C1 segment of cervical spinal cord (tissue), 14 donors: ENCODE measurements at places on chromosomes 3 and 15.

GRCh38 chr3:113660896-113661295 lies 35.5 kb downstream of the USF3 start:
- DNase-seq, result no peak

DNA sequence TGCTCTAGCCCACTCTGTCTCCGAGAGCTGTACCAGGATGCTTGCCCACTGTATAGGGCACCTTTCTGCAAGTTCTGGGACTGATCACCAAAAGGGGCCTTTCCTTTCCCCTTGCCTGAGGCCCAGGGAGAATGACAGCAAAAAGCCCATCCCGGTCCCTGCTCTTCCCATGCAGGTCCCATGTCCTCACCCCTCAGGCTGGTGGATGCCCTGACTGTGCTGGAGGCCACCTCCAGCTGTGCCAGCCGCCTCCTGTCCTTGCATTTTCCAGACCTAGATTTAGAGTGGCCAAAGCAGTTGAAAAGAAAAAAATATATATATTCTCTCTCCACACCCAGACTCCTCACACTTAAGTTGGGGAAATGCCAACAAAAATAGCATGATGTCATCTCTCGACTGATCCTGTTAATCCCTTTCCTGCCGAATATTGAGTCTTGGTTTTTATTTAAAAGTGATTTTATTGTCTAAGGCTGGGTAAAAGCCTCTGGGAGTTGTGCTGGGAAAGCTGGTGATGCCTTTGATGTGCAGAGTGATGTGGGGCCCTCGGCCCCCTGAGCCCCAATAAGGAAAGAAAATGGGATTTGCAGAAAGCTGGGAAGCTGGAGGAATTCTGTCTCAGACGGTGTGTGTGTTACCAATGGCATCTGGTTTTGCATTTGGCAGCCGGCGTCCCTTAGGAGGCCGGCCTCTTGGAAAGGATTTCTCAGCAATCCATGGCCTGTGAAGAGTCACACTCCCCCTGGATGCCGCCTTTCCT lies 29.3 kb upstream of the TPM1 start:
- no peak for DNase-seq

- no peak for DNase-seq
Observed at GRCh38 chr3:174219738-174220137, 639.4 kb upstream of the NAALADL2 start.

DNA sequence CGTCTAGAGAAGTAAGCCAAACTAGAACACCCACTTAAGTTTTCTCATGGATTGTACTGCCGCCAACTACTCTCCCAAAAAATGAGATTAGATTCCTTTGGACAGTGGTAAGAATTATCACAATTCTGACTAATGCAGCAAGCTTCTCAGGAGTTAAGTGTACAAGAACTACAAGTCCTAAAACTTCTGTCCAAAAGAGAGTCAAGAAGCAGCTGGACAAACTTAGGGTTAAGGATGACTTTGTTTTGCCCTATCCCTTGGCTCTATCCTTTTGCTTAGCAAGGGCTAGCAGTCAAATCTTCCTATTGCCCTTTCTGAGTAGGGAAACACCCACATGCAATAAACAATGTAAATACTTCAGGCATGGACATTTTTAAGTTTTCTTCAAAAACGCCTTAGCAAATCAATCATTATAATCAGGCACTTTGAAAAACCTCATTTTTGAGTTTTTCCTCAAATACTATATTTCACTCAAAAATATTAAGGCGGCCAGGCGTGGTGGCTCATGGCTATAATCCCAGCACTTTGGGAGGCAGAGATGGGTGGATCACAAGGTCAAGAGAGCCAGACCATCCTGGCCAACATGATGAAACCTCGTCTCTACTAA lies 19.5 kb downstream of the RAF1 start:
- DNase-seq, result no peak

- DNase-seq, result no peak
Observed at GRCh38 chr15:56232058-56232457, 11.6 kb downstream of the RFX7 start.

GRCh38 chr3:8608791-8609467 lies 35.7 kb downstream of the SSUH2 start:
- no peak for DNase-seq

- no peak for DNase-seq
Observed at GRCh38 chr3:128575777-128576176, 74.8 kb downstream of the RPN1 start.

DNA sequence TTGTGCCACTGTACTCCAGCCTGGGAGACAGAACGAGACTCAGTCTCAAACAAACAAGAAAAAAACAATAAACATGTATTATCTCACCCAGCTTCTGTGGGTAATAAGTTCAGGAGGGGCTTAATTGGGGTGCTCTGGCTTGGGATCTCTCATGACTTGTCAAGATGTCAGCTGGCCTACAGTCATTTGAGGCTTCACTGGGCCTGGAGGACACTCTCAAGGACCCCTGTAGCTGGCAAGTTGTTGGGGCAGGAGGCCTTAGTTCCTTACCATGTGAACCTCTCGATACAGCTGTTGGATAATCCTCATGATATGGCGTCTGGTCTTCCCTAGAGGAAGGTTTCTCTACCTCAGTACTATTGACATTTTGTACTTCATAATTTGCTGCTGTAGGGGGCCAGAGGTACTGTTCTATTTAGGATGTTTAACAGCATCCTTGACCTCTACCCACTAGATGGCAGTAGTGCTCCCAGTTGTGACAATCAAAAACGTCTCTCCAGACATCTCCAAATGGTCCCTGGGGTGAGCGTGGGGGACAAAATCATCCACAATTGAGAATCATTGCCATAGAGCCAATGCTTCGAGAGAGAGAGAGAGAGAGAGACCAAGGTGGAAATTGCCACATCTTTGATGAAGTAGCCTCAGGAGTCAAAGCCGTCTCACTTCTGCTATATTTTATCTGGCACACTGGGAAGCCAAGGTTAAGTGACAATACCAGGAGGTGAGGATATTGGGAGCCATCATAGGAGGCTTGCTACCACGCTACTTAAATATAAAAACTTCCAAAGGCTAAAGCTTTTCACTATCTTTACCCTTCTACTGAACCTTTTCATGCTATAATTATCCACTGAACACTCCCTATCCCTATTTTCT lies 23.9 kb upstream of the SLTM start:
- peak; percentile 2 for DNase-seq

GRCh38 chr3:50388720-50389413 lies 29.5 kb upstream of the TMEM115 start:
- no peak for DNase-seq

GRCh38 chr3:103712320-103713008 lies 1277.6 kb downstream of the ZPLD1 start:
- no peak for DNase-seq

DNA sequence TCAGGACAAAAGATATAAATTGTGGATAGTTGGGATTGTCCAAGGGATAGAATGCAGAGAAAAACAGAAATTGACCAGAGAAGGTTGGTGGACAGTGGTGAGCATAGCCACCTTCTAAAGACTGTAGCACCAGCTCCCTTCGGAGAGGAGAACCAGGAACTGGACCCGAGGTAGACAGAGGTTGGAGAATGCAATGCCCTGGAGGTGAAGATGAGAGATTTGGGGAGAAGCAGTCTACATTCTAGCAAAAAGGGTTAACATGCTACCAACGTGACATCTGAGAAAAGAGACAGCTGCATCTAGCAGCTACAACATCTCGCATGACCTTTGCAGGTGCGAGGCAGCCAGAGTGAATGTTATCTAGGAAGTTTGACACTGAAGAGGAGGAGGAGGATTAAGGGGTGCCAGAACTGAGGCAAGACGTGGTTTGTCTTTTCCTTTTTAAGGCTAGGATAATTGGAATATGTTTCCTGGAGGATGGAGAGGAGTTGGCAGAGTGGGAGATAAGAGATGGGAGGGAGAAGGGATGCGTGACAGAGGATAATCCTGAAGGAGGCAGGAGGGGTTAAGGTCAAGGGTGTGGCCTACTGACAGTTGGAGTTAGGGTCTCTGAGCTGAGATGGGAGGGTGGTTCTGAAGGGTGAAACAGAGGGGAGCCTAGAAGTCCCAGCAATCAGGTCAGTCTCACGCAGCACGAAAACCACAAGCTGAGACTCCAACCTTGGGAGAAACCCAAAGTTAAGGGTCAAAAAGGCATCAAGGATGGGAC lies 103.7 kb upstream of the NR2E3 start:
- DNase-seq, result no peak

DNA sequence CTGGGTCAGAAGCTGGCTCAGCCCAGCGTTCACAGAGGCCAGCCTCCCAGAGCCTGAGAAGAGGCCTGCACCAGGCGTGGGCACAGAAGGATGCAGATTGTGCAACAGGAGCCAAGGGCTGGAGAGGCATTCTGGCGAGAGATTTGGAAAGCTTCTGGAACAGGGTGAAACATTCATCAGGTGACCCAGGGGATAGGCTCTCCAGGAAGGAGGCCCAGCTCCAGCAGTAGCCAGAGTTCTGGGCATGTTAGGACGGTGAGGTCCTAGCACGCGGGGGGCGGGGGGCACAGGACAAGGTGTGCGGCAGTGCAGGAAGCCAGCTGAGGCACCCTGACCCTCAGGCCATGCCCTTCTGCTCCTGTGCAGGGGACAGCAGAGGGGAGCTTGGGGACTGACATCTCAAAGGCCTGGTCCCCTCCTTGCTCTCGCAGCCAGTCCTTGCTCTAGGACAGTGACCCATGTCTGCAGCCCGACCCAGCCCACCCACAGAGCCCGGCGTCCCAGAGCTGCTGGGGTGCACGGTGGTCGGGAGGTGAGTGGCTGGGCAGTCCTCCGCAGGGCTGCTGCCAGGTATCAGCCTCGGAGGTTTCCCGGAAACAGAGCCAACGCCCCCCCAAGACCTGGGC lies 111.7 kb upstream of the KLF13 start:
- peak; percentile 35 for DNase-seq

DNA sequence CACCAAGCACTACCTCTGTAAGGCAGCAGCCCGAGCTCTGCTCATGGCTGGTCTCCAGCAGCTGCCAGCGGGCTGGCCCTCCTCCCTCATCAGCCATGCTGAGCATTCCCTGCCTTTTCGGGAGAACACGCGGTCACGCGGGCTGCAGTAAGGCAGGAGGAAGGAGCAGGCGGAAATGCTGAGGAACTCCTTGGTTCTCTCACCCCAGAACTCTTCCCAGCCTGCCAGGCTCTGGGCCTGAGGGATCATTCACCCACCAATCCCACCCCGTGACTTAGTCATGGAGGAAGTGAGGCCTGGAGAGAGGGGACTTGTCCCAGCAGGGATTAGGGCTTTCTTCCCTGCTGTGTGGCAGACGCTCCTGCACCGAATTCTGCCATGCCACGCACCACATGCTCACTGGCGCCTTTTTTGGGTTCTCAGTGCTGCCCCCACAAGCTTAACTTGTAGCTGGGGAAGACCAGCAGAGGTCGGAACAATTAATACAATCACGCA lies 42.9 kb upstream of the RPL32 start:
- DNase-seq, result peak; percentile 60

DNA sequence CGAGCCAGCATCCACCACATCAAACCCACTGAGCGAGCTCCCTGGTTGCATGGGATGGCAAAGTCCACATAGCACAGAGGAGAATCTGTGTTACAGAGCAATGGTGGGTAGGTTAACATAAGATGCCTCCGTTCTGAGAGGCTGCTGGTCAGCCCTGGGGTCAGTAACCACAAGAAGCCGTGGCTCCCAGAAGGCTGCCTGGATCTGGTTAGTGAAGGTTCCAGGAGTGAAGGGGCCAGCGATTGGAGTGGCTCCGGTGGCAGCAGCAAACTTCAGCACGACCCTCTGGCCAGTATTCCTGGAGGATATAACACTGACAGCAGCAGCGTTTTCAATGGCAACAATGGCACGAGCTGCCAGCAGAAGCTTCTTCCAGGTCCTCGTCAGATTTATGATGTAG lies 18.4 kb upstream of the PIGZ start:
- DNase-seq, result no peak

DNA sequence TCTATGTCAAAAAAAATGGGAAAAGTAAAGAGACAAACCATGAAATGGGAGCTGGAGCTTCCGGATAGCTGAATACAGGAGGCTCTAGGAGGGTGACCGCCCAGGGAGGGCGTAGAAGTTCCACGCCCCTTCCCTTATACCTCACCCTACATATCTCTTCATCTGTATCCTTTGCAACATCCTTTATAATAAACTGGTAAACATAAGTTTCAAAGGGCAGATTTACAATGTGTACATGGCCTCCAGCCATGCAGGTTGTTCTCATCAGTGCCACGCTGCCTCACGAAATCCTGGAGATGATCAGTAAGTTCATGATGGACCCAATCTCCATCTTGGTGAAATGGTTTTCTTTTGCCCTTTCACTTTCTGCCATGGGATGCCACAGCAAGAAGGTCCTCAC lies 121.8 kb downstream of the OSBPL10 start:
- DNase-seq, result no peak

- DNase-seq, result no peak
Observed at GRCh38 chr15:71893691-71894090, 83.3 kb downstream of the NR2E3 start.

GRCh38 chr3:127680798-127681221 lies 8.1 kb downstream of the ABTB1 start:
- DNase-seq, result no peak

- no peak for DNase-seq
Observed at GRCh38 chr15:47398132-47398531, 319.2 kb upstream of the SEMA6D start.

DNA sequence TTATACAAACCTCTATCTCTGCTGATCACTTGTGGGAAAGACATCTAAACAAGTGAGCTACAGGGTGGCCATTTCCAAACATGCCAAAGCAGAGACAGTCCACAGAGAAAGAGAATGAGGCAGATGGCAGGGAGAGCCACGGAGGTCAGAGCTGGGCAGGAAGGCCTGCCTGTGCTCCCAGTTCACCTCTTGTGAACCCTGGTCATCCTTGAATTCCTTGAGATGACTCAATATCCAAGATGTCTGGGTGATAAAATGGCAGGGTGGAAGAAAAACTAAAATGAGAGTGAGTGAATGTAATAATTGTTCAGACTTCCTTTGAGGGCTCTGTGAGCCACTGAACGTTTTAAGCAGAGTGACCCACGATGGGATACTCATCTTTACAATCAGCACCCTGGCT lies 104.8 kb downstream of the PLCH1 start:
- no peak for DNase-seq

GRCh38 chr3:167160781-167161180 lies 219.3 kb downstream of the ZBBX start:
- no peak for DNase-seq

- no peak for DNase-seq
Observed at GRCh38 chr3:161096771-161097367, 8.3 kb downstream of the B3GALNT1 start.

DNA sequence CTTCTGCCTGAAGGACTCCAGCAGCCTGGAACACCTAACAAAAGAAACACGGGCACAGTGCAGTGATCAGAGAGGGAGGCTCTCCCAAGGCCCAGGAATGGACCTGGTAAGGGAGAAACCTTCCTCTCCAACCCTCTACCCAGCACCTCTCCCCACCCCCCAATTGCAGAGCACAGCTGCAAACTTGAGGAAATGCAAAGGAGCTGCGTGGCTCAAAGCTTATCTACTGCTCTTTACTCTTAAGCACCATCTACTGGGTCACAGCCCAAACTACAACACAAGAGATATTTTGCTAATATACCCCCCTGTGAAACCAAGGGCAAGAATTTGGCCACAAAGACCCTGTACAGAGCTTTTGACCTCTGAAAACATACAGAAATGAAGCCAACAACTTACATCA lies 328.3 kb downstream of the OXSM start:
- no peak for DNase-seq
